Cardiac septum (tissue), 1 donor: ENCODE measurements at places on chromosomes 11 and 22. TPM values are rescaled to one million over a fixed set of nuclear protein-coding genes. Genes with fewer than 3 reads are reported as not detected.

The MPPED2 gene
- 8.2 TPM for total RNA-seq

The TAF10 gene
- total RNA-seq, result 126 TPM

The HIC2 gene
- total RNA-seq, result 1.9 TPM

The P4HA3 gene
- total RNA-seq, result 0.54 TPM

The KLHL35 gene
- 0.75 TPM for total RNA-seq

The BBOX1 gene
- not detected for total RNA-seq

The STK33 gene
- 24.8 TPM for total RNA-seq

The THOC5 gene
- total RNA-seq, result 37.0 TPM

The ARHGAP20 gene
- total RNA-seq, result 0.19 TPM
